A549 treated with RU486 at 1 μM for 4 hours (cell line): ENCODE measurements at places on chromosomes 5 and 9. TPM values are rescaled to one million over a fixed set of nuclear protein-coding genes. Genes with fewer than 3 reads are reported as not detected.

PDE6A gene
- 0.07 to 0.18 TPM (median 0.12 TPM) in 5 replicates for total RNA-seq

CARD6 gene
- 3.4 to 4.7 TPM (median 4.2 TPM) in 5 replicates for total RNA-seq

KCNV2 gene
- not detected in 5 replicates for total RNA-seq

BHMT2 gene
- total RNA-seq, result 0.15 TPM in 1 of 5 replicates, not detected in the others

GAPT gene
- total RNA-seq, result not detected in 5 replicates

BTNL8 gene
- total RNA-seq, result not detected in 5 replicates

ANKRA2 gene
- 6.9 to 12.5 TPM (median 12.0 TPM) in 5 replicates for total RNA-seq

GLRA1 gene
- total RNA-seq, result not detected in 5 replicates

TMEM8B gene
- 2.1 to 4.7 TPM (median 3.0 TPM) in 5 replicates for total RNA-seq

EGFLAM gene
- 0.30 to 0.44 TPM in 2 of 5 replicates, not detected in the others for total RNA-seq

PSD2 gene
- 0.05 to 0.10 TPM (median 0.06 TPM) in 3 of 5 replicates, not detected in the others for total RNA-seq

EPB41L4B gene
- 7.4 to 11.4 TPM (median 10.8 TPM) in 5 replicates for total RNA-seq

WDR38 gene
- total RNA-seq, result 0.21 to 0.23 TPM in 2 of 5 replicates, not detected in the others

TEX48 gene
- not detected in 5 replicates for total RNA-seq

UGT3A1 gene
- total RNA-seq, result not detected in 5 replicates
